Iris pigment epithelial cell (primary cell): ENCODE measurements at places on chromosomes 4 and X.

DNA sequence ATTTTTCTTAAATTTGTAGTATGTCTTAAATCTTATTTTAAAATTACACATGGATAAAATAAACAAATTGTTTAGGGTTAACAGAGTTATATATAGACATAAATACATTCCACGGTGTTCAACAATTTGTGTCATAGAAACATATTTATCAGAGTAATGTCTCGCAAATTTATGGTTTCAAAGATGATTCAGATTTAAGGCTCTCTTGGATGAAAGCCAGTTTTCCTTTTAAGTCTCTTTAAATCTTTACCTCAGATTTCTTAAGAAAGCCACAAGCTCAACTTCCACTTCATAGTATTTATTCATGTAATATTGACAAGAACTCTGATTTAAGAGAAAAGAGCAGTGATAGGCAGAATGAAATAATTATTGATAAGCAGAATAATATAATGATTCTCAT lies 1254.8 kb upstream of the ADGRL3 start:
- peak; percentile 4 for DNase-seq

DNA sequence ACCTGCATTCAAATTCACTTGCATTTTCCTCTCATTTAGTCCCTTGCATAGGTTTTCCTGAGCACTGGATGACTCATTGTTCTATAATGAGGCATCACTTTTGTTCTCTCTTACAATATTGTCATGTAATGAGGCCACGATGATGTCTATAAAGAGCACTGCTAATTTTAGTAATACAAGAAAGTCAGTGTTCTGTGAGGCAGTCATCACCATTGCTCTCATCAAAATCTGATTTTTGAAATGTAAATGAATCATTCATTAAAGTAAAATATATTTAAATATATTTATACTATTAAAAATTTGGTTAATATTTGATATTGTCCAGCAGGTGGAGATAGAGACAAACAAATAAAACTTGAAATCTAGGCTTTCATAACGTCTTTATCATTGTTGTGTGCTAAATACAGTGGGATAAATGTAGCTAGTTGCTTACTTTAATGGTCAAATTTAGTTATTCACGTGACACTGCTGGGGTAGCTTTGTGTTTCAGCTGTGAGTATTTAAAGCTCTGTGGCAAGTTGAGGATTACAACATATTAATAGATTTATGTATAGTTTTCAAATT lies 15.4 kb downstream of the HMGB2 start:
- peak; percentile 60 for DNase-seq

DNA sequence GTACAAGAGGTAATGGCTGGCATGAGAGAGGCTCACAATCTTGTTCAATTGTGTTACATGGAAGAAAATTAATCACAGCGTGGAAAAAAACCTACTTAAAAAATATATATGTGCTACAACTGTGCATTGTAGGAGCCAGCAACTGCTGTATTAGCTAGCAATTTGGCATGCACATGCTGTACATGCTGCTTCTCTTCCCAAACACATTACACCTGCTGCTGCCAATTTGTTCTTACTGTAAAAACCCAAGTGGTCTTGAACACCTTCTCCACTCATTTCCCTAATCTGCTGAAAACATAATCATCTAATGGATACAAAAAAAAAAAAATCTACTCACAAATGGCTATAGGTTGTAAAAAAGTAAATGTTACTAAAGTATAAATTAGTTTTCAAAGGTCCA lies 264.2 kb downstream of the INPP4B start:
- DNase-seq, result no peak

GRCh38 chr4:7387925-7388324 lies 46.8 kb downstream of the PSAPL1 start:
- no peak for DNase-seq

DNA sequence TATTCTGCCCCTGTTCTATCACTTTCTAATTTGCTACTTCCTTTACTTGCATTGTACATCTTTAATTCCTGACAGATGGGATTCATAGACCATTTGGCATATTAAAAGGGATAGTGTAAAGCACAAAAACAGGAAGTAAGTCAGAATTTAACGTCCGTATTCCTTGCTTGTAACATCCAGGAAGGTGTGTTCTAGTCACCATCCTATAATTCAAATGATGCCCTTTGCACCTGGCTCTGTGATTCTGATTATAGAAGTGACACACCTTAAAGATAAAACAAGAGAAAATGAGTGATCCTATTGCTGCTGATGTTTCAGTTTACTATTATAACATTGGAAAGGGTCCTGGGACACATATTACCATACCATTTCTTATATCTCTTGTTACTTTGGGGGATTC lies 238.7 kb upstream of the NR3C2 start:
- DNase-seq, result no peak

- DNase-seq, result no peak
Observed at GRCh38 chrX:15744181-15744867, 6.3 kb downstream of the CA5B start.
